ENCODE measurements at places on chromosomes 16 and 17.

- no peak for DNase-seq
Observed at GRCh38 chr17:45910667-45911066, 16.3 kb downstream of the MAPT start.

DNA sequence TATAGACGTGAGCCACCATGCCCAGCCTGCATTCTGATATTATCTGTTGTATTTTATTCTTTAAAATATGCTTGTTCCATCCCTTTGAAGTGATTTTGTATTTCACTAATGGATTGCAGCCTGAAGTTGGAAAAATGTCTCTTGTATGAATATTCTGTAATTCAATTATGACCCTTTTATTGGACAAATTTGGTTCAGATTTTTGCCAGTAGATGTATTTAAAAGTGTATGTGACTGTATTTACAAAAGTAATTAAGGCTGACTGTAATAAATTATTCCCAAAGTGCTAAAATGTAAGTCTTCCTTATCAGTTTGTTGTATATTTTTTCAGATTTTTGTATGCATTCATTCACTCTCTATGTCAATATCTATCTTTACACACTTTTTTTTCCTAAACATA lies 23.8 kb downstream of the PPM1E start:
- no peak for DNase-seq

- no peak for DNase-seq
Observed at GRCh38 chr17:41619036-41619926, 5.1 kb downstream of the KRT17 start.

DNA sequence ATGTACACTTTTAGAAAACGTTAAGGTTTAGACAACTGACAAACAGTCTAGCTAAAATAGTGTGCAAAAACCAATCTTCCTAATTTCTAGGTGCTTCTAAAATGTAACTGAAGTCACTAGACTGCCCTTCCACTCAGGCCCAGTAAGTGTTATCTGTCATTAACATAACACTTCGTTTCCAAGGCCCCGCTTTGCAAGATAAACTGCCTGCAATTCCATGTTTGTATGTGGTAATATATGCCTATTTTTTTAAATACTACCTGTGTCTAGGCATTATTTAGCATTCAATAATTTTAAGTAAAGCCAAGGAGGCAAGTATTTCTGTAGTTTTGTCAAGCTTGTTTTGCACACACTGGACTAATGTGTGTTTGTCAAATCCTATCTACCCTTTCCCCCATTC lies 3.2 kb downstream of the USP32 start:
- no peak for DNase-seq

GRCh38 chr16:3348547-3349167 lies 7.0 kb upstream of the OR2C1 start:
- no peak for DNase-seq

DNA sequence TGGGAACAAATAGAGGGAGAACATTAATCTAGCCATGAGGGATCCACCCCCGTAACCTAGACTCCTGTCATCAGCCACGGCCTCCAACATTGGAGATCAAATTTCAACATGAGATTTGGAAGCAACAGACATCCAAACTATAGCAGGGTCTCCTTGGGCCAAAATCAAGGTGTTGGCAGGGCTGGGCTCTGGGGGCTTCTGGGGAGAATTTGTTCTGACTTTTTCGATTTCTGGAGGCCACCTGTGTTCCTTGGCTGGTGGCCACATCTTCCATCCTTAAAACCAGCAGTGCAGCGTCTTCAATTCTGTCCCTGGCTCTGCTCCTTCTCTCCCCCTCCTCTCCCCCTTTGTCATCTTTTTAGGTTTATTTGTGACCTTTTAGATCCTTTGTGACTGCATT lies 546.2 kb downstream of the WWOX start:
- no peak for DNase-seq

DNA sequence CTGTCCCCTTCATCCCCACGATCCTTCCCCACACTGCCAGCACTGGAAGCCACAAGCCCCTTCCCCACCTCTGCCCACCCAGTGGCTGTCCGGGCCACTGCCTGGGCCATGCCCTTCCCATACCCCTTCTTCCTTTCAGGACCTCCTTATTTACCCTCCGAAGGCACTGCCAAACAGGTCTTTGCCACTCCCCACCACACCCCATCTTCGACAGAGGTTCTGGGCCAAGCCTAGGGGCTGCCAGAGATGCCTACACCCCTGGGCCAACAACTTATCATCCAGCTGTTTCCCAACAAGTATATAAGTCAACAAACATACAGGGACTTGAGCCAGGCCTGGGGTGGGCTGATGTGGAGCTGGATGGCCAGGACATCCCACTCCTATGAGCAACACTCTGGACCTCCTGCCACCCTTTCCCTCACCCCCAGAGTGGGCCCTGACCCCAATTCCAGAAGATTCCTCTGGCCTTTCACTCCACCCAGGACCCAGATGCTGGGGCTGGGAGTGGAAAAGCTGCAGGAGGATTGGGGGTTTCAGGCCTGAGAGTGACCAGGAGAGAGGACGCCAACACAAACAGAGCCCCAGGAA lies 1.5 kb upstream of the PPP1R1B start:
- no peak for DNase-seq

DNA sequence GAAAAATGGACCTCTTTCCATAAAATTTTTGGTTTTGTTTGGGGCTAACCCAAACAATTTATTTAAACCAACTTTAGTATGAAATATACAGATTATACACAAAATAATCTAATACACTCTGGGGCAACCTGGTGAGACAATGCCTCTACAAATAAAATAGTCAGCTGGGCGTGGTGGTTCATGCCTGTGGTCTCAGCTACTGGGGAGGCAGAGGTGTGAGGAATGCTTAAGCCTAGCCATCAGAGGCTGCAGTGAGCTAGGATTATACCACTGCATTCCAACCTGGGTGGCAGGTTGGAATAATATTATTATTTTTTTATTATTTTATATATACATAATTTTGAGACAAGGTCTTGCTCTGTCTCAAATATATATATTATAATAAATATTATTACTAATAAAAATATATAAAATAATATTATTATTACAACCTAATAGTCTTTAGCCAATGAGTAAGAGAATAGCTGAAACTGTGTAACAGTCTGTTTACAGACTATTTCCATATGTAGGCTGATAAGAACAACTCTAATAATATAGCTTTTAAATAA lies 50.5 kb downstream of the GLG1 start:
- no peak for DNase-seq

DNA sequence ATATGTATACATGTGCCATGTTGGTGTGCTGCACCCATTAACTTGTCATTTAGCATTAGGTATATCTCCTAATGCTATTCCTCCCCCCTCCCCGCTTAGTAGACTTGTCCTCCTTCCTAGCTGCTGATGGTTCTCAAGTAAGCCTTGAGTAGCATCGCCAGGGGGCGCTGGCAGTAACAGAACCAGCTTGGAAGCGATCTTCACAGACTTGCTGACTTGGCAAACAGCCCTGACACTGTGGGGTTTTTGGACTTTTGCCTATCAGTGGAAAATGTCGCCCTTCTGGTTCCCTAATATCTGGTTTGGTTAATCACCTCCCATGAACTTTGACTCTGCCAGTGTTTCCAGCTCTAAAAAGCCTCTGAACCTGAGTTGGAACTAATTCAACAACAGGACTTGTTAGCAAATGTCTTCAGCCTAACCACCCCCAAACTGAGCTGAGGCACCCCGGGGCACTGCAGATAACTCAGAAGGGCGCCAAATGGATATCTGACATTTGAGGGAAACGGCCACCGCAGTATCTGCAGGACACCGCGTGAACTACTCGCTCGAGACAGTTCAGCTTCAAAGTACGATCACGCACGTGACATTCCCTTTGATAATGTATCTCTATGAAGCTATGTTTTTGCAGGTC lies 15.4 kb upstream of the SPATA32 start:
- DNase-seq: peak; percentile 77

DNA sequence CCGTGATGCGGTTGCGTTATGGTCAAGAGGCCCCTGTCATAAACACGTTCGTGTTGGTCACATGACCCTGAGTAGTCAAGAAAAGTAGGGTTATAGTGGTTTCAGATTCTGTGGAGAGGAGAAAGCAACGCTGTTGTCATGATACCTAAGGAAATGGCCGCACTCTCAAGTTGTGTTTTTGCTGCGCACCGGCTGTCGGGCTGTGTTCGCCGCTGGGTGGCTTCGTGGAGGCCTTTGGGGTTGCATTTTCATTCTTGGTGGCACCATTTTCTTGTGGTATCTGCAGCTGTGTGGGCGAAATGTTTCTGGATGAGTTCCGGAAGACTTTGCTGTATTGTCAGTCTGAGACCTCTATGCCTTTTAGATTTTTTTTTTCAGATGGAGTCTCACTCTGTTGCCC lies 35.0 kb downstream of the DEF8 start:
- DNase-seq: no peak

DNA sequence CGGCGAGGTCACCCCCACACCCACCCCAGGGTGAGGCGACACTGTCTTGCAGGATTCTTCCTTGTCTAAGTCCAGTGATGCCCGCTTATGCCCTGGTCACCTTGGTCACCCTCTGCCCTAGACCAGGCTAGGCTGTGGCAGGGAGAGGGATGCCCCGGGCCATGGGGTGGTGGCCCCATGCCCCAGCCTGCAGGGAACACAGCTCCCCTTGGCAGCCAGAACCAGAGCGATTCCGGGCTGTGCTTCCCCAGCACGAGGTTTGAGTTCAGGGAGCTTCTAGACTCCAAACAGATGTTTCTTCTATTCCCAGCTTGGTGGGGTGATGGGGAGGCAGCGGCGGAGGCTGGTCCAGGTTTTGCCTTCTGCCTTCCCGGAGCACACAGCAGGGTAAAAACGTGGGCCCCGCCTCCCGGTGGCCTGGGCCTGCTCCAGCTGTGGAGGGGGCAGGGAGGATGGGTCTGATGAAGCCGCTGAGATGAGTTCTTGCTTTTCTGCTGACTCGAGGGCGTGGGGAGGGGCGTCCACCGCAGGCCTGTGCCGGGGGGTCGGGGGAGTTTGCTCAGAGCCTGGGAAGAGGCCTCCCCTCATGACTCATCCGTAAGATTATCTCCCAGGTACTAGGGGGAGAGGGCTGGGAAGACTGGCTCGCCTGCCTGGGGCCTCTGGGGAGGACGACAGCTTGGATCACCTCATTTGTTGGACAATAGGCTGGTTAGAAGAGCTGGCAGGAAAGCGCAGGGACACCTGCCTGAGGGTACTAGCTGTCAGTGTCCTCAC lies 15.4 kb downstream of the SMTNL2 start:
- DNase-seq: peak; percentile 24

DNA sequence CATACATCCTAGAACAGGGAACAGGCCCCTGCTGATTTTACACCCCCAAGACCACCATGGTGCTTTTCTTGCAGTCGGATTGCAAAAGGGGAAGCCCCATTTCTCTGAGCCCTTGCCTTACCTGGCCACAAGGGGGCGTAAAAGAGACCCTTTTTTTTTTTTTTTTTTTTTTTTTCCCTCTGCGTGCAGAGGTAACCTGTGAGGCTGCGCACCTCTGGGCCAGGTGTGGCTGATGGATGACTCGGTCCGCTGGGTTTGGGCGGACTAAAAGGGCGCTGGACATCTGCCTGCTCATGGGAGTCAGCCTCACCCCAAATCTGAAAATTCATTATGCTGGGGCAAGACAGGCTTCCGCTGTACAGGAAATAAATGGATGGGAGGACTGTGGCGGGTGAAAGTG lies 281.0 kb downstream of the CBLN1 start:
- no peak for DNase-seq

DNA sequence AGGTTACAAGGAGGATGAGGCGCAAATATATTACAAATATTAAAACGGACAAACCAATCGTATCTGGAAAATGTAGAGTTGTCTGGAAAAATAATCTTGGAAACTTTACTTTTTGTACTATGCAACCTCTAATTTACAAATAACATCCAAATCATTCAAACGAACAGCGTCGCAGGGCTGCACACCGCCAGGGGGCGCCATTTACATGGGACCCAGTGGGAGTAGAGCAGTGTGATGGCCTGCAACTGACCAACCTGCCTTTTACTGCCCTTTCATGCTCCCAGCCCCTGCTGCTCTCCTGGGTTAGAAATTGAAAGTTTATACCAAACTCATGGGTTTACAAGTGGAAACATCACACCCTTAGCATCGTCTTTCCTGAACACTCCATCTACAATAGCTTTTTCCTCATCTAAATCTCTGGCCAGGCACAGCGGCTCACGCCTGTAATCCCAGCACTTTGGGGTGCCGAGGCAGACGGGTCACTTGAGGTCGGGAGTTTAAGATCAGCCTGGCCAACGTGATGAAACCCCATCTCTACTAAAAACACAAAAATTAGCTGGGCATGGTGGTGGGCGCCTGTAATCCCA lies 10.0 kb downstream of the PITPNC1 start:
- no peak for DNase-seq

GRCh38 chr16:3131755-3132377 lies 3.0 kb upstream of the ZNF213 start:
- no peak for DNase-seq
